K562 (cell line): ENCODE measurements at places on chromosomes 2 and 18.

DNA sequence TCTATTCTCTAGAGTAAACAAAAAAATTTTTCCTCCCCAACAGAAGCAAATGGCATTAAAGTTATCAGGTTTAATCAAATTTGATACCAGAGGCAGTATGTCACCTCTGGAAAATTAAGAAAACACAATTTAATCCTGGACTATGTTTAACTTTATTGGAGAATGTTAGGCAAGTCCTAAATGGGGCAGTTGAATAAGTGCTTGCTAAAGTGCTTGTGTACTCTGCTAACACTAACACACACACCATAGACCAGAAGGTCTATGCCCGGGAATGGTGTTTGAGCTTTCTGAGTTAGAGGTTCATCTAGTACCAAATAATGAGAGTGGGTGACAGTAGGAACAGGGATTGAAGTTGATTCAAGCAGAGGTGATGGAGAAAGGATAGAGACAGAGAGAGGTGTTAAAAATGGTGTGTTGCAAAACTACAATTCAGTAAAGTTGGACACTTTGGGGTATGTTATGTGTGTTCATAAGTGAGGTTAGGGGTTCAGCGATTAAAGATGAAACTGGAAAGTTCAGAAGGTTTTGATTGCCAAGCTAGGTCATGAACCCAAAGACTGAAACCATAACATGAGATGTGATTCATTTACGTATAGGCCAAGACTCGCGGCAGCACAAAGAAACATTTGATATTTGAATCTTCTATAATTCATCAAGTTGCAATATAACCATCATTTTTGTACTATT lies 40.5 kb upstream of the PEX13 start:
- DNase-seq = no peak

- DNase-seq = no peak
These were observed 40.2 kb downstream of the SCTR start for GRCh38 chr2:119483896-119484718.

- DNase-seq = no peak
These were observed 42.9 kb downstream of the SH3BP4 start for GRCh38 chr2:234994438-234995321.

- no peak for DNase-seq
These were observed 805 bp downstream of the LIMS2 start for GRCh38 chr2:127674241-127675209.

GRCh38 chr2:38315707-38316333 lies 61.3 kb downstream of the ATL2 start:
- DNase-seq = peak; percentile 34

DNA sequence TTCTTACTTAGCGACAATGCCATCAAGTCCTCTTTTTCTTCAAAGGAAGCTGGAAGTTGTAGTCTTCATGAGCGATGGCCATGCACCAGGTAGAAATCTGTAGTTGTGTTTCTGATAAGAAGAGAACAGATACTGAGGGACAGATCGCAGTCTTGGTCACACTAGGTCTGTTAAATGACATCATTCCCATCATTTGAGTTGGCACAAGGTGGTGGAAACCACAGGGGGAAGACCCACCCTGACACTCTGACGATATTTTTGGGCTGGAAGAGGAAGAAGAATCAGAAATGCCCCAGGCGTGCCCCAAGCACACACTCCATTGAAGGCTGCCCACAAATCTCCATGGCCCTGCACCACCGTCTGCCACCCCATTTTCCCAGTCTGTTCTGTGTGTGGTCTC lies 89.0 kb upstream of the BOD1L2 start:
- DNase-seq = no peak

DNA sequence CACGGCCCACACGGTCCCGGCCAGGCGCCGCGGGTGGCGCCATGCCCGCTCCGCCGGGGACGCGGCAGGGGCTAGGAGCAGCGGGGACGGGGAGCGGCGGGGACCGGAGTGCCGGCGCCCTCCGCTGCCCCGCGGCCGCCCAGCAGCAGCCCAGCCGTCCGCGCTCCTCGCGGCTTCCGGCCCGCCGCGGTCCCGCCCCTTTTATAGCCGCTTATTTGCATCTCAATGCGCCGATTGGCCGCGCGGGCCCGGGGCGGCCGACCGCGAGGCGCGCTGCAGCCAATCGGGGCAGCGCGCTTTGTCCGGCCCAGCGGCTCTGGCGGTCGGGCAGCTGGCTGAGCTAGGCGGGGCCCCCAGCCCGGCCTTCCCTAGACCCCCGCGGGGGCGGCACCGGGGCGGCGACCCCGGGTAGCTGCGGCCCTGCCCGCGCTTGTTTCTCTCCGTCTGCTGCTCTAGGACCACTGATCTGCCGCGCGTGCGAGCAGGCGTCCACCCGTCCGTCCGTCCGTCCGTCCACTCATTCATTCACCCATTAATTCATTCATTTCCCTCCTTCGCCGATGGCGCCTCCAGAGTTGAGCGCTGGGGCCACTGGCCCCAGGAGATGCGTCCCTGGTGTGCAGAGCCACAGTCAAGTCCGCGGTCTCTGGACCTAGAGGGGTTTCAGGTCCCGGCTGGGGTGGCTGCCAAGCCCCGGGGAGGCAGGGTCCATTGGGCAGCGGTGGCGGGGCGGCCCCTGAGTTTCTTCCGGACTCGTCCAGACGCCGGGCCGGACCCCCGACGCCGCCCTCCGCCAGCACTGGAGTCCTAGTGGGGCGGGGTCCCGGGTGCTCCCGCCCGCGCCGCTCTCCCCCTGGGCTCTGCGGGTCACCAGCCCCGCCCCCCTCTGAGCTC lies at the start of gene HES6:
Gene HES6, minus strand, starts transcription at position 176 of the 894 bp plus-strand sequence. Its CDS starts 133 bp downstream, at position 43.
- peak; percentile 92 for DNase-seq

DNA sequence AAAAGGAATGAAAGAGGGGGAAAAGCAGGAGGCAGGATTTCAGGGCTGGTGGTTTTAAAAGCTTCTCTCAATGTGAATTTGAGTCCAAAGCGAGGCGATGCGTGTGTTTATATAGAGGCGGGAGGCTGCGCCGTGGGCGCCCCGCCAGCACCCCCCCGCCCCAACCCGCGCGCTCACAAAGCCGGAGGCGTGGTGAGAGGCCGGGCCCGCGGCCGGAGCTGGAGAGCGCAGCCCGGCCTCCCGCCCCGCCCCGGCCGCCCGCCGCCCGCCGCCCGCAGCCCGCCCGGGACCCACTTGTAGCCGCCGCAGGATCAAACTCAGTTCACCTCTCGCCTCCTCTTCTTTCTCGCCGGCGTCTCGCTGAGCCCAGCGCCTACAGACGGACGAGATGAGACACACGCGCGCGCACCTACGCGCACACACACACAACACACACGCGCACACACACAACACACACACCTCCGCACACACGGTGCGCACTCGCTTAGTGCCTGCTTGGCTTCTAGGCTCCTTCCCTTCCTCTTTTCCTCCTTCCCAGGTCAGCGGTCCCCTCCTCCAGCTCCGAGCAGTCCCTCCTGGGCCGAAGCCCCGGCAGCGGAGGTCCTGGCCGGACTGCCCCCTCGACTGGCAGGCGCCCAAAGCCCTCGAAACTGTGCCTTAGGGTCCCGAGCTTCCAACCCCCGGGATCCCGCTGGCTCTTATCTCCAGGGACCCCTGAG lies 1.3 kb upstream of the CYP26B1 start:
- DNase-seq = peak; percentile 65

- DNase-seq = no peak
These were observed 167.9 kb downstream of the CBLN2 start for GRCh38 chr18:72376256-72376655.

DNA sequence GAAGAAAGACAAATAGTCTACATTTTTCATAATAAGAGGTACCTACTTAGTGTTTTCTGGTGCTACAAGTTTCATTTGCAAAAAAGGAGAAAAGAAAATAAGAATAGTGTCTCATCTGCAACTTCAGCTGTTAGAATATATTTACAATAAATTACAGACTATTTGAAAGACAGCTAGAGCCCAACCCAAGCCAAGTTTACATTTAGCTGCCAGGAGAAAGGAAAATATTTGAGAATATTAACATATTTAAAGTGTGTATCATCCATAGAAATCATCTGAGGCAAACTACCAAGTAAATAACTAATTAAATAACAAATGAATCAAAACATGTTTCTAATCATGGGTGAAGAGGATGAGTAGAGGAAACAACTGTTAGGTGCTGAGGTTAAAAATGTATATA lies 209.2 kb upstream of the ZSWIM2 start:
- no peak for DNase-seq

DNA sequence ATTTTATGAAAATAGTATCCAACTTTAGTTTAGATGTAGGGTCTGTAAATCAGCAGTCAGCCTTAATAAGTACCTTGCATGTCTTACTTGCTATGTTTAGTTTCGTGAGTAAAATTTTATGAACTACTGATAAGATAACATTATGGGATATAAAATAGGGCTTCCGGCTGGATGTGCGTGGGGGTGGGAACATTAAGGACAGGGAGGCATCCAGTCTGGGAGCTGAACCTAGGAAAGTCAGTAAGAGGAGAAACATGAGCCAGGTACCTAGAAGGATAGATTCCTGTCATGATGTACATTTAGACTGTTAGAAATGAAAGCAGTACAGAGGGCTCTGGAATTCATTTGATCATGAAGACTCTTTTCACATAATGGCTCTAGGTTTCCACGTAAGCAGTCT lies 12.7 kb upstream of the KCNJ13 start:
- no peak for DNase-seq

GRCh38 chr2:71277147-71277475 lies 50.2 kb upstream of the PAIP2B start:
- no peak for DNase-seq

- DNase-seq = no peak
These were observed 335.8 kb downstream of the RAD51AP2 start for GRCh38 chr2:17182399-17182798.

DNA sequence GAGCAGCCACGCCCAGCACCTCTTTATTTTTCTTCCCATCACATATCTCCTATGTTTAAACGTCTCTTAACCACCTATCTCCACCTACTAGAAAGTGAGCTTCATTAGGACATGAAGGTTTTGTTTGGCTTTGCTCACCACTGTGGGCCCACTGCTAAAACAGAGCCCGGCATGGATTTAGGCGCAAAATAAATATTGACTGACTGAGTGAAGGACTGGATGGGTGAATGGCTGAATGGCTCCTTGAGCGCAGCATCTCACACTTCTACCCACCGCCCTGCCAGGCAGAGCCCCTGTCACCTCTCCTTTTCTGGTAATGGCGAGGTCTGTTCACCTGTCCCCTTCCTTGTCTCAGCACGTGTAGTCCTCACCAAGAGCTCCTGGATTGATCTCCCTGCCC lies 10.1 kb downstream of the CAPG start:
- DNase-seq = no peak

- DNase-seq = no peak
These were observed 16.9 kb upstream of the ZCCHC2 start for GRCh38 chr18:62505669-62506494.

DNA sequence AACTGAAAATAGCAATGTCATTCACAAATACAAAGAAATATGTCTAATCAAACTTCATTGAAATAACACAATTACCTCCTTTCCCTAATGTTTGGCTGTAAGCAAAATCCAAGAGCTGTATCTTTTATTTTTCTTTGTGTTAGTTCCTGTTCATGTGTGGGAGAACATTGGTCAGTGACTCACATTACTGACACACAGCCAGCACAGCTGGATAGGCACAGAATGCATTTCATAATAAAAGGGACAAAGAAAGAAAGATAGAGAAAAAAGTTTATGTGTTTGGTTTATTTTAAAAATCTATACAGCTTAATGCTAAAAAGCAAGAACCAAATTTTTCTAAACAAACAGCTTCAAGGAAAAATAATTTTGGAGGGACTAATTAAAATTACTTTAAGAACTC lies 185.6 kb upstream of the COL3A1 start:
- DNase-seq = no peak

DNA sequence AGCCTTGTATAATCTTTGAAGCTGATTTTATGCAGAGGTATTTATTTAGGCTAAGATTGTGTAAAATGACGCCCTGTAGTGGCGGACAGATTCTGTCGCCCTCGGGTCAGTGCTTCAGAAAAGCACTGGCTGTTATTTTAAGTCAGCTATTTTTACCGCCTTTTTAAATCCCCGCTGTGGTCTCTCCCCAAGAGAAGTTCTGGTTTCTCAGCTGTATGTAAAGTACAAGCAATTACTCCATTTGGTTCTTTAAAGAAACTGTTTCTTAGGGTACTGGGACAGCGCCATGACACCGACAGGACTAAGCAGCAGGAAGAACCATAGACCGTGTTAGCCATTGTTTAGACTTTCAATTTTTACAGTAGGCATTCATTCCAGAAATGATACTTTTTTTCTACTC lies 65.0 kb downstream of the UGGT1 start:
- DNase-seq = no peak

DNA sequence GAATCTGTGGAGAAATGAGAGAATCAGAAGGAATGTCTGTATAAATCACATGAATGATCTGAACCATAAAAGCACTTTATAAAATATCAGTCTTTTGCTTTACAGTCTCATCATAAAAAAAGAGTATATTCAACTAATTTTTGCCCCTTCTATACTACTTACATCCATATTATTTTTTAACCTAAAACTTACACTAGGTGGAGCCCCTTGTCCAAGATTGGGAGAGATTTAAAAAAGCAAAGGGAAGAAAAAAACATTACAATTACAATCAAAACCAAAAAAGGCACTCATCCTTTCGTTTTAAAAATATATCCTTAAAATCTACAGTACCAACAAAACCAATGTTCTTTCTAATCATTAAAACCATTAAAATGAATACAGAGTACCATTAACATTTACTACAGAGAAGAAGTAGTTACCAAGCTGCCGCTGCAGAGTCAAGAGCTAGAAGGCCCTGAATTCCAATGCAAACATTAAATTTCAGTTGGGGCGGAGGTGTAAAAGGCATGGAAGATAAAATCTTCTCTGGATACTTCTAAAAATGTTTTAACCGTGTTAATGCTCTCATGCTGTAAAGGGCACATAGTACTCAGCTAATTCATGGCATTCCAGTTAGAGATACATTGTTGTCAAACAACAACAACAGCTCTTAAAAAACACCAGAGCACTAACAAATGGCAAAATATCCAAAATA lies 56.7 kb upstream of the EPB41L3 start:
- DNase-seq = no peak

GRCh38 chr2:159030674-159031380 lies 62.4 kb downstream of the TANC1 start:
- DNase-seq = peak; percentile 75

DNA sequence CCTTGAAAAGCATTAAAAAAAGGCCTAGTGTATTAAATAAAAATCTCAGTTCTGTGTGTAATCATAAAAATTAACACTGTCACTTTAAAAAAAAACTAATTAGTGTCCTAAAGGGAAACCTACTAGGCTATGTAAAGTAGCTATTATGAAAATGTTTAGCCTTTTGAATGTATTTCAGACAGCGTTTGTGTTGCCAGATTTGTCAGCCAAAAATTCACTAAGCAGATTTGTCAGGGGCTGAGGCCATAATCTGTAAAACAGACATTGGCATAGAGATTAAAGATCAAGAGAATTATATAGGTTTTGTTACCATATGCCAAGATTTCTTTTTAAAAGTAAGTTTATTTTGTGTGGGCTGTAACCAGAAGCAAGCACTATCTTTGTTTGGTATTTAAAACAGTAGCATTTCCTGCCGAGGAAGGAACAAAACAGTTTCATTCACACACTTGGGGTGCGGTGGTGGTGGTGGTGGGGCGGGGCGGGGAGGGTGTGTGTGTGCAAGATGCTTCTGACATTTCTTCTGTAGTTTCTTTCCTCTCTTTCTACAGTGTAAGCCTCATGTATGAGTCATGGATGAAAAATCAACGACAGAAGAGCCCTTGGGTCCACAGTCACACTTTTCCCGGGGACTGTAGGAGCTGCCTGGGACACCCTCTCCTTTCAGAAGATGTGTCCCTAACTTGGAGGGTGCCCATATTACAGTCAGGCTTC lies 328.5 kb upstream of the FANCL start:
- DNase-seq = no peak
